ENCODE measurements at places on chromosomes 7 and 10. TPM values are rescaled to one million over a fixed set of nuclear protein-coding genes. Genes with fewer than 3 reads are reported as not detected.
A peak's percentile ranks its signal among the peaks of the same experiment; 100 is the strongest.

The CACNB2 gene
- polyA plus RNA-seq = 0.48 TPM

The HEPACAM2 gene
- polyA plus RNA-seq = not detected

The ARHGAP12 gene
- 17.6 TPM for polyA plus RNA-seq

The EFCAB10 gene
- polyA plus RNA-seq = not detected

The SPDYE6 gene
- polyA plus RNA-seq = 0.08 TPM

The MYL10 gene
- polyA plus RNA-seq = 0.23 TPM

The DNAJC30 gene
- polyA plus RNA-seq = 4.3 TPM

The SPDYE16 gene
- polyA plus RNA-seq = 0.10 TPM

The ADAM22 gene
- 0.14 TPM for polyA plus RNA-seq

The GPRIN2 gene
- polyA plus RNA-seq = not detected

The FAM20C gene
- 16.5 TPM for polyA plus RNA-seq

DNA sequence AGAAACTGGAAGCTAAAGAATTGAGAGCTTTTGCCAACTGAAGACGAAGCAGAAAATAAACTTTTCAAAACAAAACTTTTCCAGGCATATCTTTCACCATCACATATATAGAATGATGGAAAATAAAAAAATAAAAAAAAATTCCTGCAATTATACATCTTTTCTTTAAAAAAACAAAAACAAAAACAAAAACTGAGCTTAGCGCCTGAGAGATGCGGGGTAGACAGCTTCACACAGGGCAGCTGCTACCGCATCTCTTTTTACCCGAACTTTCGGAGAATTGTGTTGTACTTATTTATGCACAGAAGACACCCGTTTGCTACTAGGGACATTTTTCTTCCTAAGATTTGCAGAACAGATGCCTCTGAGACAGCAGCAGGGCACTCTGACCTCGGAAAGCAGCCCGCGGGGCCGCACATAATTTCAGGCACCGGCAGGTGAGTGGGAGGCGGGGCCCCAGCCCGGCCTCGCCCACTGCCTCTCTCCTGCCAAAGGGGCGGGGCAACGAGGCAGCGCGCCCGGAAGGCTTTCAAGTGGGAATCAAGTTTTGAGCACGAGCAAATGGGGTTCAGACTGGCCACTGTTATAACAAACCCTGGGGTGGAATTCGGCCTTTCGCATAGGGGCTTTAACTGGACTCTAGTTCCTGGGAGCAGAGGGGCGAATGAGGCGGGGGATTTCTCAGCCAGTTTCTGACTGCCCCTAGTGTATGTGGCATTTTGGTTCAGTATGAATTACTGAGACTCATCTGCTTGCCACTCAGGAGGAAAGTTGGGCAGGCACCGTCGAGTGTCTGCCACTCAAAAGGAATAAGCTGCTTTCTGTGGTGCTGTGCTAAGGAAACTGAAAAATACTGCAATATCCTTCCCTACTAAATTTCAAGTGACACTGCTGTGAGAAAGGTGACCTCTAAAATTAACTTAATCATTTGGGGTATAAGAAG is 18.5 kb upstream of the FAM133B start:
- DNase-seq = no peak

GRCh38 chr10:660970-661596 is 28.4 kb downstream of the DIP2C start:
- DNase-seq = no peak

- no peak for DNase-seq
These were observed 17.6 kb upstream of the MCM10 start for GRCh38 chr10:13143766-13144165.

- DNase-seq = peak; percentile 79
These were observed 57.1 kb upstream of the PCGF5 start for GRCh38 chr10:91163269-91163868.

- no peak for DNase-seq
These were observed 859.2 kb downstream of the GATA3 start for GRCh38 chr10:8913720-8914119.

- no peak for DNase-seq
These were observed 25.5 kb downstream of the NYAP1 start for GRCh38 chr7:100509231-100509630.

DNA sequence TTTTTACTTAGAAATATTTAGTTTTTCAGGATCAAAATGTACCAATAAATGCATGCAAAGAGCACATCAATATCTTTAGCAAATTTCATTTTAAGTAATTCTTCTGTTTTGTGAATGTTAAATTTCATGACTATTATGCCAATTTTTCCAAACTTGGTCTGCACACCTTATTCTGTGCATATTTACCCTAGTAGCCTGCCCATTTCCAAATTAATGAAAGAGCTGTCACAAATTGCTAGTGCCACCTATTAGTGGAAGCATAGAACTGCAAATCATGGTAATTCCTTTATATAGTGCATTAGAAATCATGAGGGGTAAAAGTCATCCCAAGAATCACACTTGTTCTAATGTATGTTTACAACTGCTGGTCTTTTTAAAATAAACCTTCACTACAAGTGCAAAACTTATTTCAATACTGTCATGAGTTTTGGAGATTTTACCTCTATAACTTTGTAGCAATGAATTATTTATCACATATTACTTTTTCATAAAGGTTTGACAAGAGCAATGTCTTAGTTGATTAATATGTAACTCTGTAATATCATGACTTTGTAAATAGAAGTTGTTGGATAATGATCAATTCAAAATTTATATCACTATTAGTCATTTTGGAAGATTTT is 5.7 kb downstream of the SEMA3A start:
- no peak for DNase-seq

DNA sequence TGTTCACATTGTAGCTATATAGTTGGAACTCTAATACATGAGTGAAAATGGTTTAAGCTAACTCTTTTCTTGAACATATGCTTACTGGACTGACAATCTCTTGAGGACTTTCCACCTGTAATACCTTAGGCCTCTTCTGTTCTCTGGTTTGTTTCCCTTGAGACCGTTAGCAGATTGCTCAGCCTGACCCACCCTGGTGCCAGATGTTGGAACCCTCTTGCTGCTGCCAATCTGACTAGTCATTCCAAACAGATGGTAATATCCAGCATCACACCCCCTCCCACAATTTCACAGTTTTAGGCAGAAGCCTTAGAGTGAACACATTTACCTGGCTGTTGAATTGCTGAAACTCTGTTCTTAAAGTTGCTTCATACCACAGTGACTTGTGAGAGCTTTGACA is 18.7 kb downstream of the CALD1 start:
- no peak for DNase-seq

- DNase-seq = no peak
These were observed 82.2 kb downstream of the RAB11FIP2 start for GRCh38 chr10:117964536-117964935.

DNA sequence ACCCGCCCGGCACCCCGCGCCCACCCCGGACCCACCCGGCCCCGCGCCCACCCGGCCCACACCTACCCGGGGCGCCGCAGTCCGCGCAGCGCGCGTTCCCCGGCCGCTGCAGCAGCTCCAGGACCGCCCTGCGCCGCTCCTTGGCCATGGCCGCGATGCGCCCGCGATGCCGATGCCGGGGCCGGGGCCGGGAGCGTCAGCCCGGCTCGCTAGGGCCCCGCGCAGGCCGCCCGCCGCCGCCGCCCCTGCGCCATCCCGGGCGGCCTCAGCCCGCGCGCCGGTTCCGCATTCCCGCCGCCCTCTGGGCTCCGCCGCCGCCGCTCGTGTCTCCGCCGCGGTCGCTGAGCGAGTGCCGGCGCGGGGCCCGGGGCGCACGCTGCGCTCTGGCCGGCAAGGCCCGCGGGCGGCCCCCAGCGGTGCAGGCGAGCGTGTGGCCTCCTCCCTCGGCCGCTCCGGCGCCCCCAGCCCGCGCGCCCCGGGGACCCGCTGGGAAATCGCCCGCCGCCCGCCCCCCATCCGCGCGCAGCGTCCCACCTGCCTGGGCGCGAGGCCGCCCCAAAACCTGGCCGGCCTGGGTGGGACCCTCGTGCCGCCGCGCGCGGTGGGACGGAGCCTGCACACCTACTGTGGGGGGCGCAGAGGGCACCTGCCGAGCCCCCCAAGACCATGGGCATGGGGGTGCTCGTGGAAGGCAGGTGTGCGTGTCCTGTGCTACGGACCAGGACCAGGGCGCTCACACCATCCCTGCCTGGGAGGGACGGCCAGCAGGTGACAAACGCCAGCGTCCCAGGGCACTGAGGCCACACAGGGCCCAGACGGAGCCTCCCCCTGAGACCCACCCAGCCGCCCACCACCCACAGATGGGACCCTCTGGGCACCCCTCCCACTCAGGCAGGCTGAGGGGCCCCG is at the start of gene ADAP1:
TSS of gene ADAP1 (minus strand) at position 351 of the 909 bp plus-strand sequence. CDS start at position 148, 203 bp downstream.
- DNase-seq = peak; percentile 62

GRCh38 chr10:969473-970150 is 18.6 kb upstream of the GTPBP4 start:
- no peak for DNase-seq

- DNase-seq = no peak
These were observed 409.0 kb upstream of the SEMA3A start for GRCh38 chr7:84603545-84603944.

GRCh38 chr7:139071680-139072079 is 35.8 kb upstream of the ZC3HAV1L start:
- no peak for DNase-seq

DNA sequence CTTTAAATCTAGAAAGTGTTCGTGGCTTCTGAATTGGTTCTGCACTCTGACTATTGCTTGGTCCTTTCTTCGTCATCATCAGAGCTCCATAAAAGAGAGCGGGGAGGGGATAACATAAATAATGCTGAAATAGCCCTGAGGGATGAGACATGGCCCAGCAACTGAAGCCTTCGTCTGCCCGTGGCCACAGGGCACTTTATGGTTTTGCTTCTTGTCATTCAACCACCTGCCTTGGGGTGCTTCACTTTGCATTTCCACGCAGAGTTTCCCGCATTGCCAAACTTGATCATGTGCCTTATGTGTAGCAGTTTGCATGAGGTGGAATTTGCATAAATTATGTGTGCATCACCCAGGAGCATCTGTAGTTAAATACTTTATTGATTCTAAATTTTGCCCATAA is 15.9 kb downstream of the GSTO2 start:
- no peak for DNase-seq

DNA sequence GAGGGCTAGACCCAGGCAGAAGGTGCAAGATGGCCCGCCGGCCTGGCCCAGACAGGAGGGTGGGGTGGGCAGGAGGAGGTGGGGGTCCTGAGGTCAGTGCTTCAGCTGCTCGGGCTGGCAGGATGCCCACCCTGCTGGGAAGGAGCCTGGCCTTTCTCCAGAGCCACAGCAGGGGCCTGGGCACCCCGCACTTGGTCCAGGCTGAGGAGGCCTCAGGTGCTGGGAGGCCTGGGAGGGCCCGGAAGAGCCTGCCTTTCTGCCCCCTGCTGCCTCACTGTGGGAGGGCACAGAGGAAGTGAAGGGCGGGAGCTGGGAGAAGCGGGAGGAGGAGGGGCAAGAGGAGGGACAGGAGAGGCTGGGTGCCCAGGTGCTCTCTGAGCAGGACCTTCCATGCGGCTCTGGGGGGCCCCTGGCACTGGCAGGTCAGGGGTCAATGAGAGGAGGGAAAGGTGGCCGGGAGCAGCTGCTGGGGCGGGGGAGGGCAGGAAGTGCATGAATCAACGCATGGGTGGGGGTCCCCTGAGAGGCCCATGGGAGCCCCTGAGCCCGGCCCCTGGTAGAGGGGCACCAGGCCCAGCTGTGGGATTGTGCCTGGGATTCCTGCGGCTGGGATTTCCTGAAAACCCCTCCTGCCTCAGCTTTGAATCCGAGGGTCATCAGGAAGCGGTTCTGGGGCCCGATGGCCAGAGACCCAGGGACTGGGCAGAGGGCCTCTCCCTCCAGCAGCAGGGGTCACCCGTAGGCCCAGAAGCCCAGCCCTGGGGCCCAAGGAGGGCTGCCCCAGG is 49.9 kb downstream of the PWWP2B start:
- no peak for DNase-seq

DNA sequence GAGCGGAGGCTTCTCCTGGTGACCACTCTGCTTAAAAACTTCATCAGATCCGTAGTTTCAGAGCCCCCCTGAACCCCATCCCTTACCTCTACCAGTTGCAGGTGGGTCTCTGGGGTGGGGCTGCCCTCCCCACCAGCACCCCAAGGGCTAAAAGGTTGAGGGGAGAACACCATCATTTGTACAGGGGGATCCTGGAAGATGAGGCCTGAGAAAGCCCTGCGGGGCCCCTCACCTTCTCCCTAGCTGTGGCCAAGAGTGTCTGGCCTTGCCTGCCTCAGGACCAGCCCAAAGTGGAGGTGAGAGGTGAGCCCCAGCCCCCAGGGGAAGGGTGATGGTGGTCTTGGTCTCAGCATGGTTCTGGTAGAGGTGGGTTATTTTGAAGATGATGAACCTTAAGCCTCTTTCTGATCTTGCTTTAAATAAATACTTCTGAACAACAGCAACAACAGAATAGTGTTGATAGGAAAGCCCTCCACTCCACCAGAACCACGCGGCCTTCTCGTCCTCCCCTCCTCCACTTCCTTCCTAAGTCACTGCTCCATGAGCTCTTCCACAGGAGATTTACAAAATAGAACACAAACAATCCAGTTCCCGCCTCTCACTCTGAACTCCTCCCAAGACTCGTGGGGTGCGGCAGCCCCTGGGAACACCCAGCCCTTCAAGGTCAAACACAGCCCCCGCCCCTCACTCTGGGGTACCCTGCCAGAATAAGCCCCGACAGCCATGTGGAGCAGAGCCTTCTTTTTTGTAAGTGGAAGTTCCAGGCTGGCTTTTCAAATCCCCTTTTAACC is 169.1 kb downstream of the EGFR start:
- DNase-seq = no peak
